CD8-positive, alpha-beta memory T cell (primary cell): ENCODE measurements at places on chromosomes 16 and 17. TPM values are rescaled to one million over a fixed set of nuclear protein-coding genes. Genes with fewer than 3 reads are reported as not detected.

DNA sequence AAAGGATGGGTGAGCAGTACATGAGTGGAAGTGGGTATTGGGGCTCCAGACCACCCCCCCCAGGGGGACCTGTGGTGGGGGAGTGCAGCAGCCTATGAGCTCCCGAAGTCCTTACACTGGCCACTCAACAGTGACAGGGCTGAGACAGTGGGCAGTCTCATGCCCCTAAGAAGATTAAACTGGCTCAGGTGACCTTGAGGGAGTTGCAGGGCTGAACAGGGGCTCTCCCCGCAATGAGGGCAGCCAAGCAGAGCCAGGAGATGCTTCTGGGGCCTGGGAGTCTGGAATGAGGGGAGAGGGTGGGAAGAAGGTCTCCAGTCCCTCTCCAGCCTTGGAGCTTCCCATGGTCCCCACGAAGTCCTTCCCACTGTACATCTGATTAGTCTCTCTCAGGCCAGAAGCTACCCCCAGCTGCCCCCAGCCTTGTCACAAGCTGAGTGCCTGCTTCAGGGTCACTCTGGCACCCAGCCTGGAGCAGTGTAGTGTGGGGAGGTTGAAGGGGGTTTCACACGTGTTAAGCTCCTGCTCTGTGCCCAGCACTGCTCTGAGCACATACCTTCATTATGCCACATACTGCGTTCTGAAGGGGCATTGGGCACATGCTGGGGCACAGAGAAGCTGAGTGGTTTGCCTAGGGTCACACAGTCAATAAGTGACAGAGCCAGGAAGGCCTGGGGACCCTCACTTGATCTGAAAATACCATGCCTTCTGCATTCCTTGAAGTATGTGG lies 1.0 kb upstream of the CDH16 start:
- DNase-seq, result no peak
- H3K4me3 ChIP-seq, result no peak overlapping the region
- no peaks in the 10 kb centered on the region for H3K4me1 ChIP-seq
- peaks cover 9% of the 10 kb centered on the region for H3K27me3 ChIP-seq

DNA sequence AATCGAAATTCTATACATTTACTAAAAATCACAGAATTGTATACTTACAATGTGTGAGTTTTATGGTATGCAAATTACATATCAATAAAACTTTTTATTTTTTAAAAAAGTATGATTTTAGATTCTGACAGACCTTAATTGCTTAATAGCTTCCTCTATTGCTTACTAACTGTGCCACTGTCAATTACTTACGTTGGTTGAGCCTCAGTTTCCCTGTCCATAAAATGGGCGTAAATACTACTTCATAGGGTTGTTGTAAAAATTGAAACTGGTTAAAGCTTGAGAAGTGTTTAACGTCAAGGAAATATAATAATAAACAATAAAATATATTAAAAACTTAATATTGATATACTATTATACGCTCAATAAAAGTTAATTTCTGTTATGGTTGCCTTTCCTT lies 203.4 kb downstream of the SHISA9 start:
- H3K27ac ChIP-seq, result no peak overlapping the region
- H3K4me3 ChIP-seq, result no peak overlapping the region
- H3K4me1 ChIP-seq, result no peaks in the 10 kb centered on the region
- no peak for DNase-seq
- no peaks in the 10 kb centered on the region for H3K36me3 ChIP-seq
- H3K27me3 ChIP-seq, result no peaks in the 10 kb centered on the region

DNA sequence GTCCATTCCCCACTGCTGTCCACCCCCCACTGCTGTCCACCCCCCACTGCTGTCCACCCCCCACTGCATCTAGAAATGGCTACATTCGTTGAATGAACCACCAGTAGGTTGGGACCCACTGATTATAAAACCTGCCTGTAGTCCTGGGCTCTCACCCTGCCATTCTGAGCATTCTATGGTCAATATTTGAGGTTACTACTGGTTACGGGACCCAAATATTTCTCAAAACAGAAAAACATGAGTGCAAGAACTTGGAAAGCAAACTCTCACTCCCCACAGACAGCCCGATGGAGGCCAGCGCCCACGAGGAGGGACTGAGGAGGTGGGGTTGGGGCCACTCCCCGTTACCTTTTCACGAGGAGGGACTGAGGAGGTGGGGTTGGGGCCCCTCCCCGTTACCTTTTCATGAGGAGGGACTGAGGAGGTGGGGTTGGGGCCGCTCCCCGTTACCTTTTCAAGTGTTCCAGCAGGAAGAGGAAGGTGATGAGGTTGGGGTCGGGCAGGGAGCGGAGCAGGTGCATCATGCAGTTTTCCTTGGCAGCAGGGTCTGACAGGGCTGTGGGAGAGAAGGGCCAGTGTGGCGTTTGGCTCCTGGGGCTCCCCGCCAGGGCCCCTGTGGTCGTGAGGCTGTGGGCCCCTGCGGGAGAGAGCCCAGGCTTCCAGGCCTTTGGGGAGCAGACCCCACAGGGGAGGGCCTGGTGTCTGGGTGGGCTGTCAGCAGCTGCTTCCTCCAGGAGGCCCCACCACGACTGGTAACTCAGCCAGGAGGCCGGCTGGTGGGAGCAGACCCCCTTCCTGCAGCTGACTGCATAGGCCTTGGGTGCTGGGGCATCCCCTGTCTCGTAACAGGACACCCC lies 12.5 kb downstream of the TIMM22 start:
- H3K4me3 ChIP-seq, result no peak overlapping the region
- H3K4me1 ChIP-seq, result no peaks in the 10 kb centered on the region
- H3K27ac ChIP-seq, result no peak overlapping the region

The SLC38A8 gene
- total RNA-seq, result not detected

DNA sequence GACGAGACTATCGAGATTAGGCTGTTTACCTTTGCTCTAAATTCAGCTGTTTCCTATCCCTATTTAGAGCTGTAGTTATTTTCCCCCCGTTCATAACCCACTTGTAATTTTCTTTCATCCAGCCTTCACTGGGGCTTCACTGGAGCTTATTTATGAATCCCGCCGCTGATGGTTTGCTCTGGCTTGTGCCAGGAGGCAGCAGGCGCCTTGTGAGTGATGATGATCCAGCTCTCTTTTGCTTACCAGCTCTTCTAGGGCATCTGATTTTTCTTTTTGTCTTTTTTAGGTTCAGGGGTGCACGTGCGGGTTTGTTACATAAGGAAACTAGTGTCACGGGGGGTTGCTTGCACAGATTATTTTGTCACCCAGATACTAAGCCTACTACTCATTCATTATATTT lies 37.4 kb upstream of the CDH13 start:
- no peaks in the 10 kb centered on the region for H3K4me1 ChIP-seq
- no peak overlapping the region for H3K4me3 ChIP-seq
- no peaks in the 10 kb centered on the region for H3K27me3 ChIP-seq
- no peak overlapping the region for H3K27ac ChIP-seq
- DNase-seq, result no peak
- H3K36me3 ChIP-seq, result no peaks in the 10 kb centered on the region

GRCh38 chr16:85584267-85584666 lies 28.9 kb upstream of the GSE1 start:
- H3K4me1 ChIP-seq, result no peaks in the 10 kb centered on the region
- no peaks in the 10 kb centered on the region for H3K27me3 ChIP-seq
- DNase-seq, result no peak
- H3K27ac ChIP-seq, result no peak overlapping the region
- no peaks in the 10 kb centered on the region for H3K36me3 ChIP-seq

DNA sequence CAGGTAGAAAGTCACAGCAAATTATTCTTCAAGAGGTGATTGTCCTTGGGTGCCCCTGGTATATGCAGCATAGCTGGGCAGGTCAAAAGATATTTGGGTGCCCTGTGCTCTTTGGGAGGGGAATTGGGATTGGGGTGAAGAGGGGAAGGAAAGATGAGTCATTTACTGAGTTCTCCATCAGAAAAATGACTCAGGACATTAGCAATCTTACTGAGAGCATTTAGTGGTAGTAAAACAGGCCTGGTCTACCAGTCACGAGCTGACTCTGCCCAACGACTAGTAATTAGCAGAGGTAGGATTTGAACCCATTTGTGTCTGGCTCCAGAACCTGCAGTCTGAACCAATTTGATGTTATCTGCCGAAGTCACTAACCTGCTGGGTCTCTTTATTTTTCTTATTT lies 6.0 kb upstream of the GRIN2A start:
- no peaks in the 10 kb centered on the region for H3K36me3 ChIP-seq
- H3K4me3 ChIP-seq, result no peak overlapping the region
- peaks cover 4% of the 10 kb centered on the region for H3K27me3 ChIP-seq
- no peak overlapping the region for H3K27ac ChIP-seq
- no peaks in the 10 kb centered on the region for H3K4me1 ChIP-seq
